Dermis blood vessel endothelial cell (primary cell): ENCODE measurements at places on chromosomes 5 and 9.

DNA sequence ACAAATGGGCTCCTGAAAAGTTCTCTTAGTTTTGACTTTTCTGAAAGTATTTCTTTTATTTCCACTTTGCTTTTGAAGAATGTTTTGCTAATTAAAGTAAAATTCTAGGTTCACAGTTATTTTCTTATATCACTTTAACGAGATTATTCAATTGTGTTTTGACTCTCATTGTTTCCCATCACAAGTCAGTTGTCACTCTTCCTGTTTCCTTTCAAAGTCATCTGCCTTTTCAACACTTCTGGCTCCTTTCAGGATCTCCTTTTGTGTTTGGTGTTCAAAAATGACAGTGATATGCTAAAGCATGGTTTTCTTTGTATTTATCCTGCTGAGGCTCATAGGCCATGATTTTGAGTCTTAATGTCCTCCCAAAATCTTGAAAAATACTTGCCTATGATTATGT is 235.4 kb upstream of the TAS2R1 start:
- no peak for DNase-seq

DNA sequence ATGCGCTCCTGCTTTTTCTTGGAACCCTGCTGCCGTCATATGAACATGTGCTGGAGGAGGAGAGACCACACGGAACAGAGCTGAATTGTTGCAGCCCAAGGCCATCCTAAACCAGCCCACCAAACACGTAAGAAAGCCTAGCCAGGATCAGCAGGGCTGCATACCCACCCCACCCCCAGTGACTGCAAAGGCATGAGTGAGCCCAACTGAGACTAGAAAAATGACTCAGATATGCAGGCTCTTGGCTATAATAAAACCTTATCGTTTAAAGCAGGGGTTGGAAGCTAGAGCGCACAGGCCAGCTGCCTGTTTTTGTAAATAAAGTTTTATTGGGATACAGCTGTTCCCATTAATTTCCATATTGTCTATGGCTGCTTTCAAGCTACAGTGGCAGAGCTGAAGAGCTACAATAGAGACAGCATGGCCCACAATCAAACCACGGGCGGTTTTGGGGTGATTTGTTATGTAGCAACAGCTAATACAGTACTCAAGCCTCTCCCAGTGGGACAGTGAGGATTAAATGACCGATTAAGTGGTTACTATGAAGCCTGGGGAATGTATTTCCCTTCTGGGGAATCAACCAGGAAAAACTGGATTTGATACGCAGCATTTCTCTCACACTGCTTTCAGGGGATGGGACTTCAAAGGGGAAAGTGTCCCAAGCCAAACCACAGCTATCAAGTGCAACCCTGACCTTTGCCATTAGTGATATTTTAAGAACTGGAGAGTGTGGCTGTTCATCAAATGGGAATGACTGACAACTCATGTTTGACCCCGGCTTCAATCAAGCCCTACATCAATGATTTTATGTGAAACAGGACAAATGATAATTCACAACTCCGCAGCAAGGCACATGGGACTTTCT is 6.3 kb downstream of the SHB start:
- DNase-seq = peak; percentile 44

DNA sequence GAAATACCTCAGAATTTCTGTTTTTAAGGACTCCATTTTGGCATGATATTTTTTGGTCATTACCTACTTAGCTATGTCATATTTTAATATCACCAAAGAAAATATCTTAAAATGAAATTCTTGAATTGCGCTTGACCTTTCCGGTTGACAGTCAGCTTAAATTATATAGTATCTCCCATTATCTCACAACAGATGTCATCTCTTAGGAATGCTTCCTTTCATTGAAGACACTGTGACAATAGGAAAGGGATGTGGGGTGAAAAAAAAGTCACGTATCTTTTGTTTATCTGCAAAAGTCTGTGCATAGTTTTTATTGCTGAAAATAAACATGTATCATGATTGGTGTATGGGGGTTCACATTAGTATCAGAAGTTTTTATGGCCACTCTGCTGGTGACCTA is 105.8 kb downstream of the INVS start:
- peak; percentile 30 for DNase-seq

GRCh38 chr5:4772591-4772990 is 367.5 kb upstream of the ADAMTS16 start:
- DNase-seq = no peak

DNA sequence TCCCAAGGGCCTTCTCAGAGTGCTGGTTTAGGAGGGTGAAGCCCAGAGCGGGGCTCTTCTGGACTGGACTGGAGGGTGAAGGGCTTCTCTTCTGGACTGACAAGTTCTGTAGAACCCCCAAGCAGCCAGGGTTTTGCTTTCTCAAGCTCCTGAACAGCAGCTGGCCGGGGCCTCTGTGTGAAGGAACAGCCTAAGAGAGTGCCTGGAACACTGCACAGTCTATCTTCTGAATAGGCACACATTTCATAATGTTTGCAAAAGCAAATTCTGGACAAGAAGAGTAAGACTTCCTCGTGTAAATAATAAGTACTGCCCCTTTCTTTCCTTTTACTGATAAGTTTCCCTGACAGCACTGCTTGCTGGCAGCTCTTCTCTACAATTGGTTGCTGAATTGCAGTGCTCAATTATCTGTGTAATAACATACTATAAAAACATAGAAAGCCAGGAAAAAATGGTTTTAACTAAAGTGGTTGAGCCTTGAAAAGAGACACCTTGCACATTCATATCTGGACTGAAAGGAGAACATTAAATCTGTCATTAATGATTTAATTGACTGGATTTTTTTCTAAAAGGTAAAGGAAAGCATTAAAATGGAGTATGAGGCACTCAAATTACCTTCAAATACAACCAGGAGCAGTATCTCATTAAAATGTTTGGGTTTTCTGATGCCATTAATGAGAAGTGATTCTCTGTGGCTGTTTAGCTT is 20.5 kb downstream of the MAST4 start:
- DNase-seq = no peak

- peak; percentile 78 for DNase-seq
These were observed 14.3 kb upstream of the JADE2 start for GRCh38 chr5:134510970-134511795.

DNA sequence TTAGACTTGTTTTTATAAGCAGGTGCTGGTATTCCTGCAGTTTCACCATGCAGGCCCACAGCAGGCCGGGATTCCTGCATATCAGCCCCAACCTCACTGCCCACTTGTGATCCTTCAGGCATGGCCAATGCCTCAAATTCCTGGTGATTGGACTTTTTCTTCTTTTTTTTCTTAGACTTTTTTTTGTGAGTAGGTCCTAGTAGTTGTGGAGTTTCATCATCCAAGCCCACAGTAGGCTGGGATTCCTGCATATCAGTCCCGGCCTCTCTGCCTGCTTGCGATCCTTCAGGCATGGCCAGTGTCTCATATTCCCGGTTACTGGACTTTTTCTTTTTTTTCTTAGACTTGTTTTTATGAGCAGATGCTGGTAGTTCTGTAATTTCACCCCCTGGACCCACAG is 4.8 kb downstream of the TTF1 start:
- DNase-seq = no peak

DNA sequence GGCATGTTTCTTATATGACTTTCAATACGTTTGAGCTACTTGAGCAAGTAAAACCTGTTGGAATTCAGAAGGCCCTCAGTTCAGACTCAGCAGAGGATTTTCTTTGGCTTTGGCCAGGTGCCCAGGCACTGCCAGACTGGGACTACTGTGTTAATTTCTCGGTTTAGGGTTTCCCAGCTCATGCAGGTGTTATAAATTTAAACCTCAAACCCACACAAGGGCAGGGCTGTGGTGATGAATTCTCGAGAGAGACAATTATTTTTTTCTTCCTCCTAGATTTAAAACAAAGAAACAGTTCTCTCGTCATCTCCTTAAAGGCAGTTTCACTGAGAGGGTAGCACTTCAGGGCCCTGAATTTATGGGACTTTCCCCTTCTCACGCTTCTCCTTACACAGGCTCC is 406.0 kb upstream of the PIK3R1 start:
- no peak for DNase-seq

- peak; percentile 74 for DNase-seq
These were observed 457 bp downstream of the UGCG start for GRCh38 chr9:111896942-111897600.

GRCh38 chr5:148820461-148821395 is 5.7 kb upstream of the ADRB2 start:
- DNase-seq = peak; percentile 75

GRCh38 chr5:33736510-33736909 is 155.3 kb downstream of the ADAMTS12 start:
- DNase-seq = no peak

DNA sequence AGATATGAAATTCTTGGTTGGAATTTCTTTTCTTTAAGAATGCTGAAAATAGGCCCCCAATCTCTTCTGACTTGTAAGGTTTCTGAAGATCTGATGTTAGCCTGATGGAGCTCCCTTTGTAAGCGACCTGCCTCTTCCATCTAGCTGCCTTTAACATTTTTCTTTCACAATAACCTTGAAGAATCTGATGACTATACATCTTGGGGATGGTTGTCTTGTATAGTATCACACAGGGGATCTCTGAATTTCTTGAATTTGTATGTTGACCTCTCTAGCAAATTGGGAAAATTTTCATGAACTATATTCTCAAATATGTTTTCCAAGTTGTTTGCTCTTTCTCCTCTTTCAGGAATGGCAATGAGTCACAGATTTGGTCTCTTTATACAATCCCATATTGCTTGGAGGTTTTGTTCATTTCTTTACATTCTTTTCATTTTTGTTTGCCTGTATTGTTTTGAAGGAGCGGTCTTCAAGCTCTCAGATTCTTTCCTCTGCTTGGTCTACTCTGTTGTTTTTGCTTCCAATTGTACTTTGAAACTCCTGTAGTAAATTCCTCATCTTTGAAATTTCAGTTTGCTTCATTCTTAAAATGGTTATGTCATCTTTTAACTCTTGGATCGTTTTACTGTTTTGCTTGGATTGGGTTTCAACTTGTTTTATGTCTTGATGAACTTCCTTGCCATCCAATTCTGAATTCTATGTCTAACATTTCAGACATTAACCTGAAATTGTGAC is 245.2 kb upstream of the TARS1 start:
- DNase-seq = no peak

DNA sequence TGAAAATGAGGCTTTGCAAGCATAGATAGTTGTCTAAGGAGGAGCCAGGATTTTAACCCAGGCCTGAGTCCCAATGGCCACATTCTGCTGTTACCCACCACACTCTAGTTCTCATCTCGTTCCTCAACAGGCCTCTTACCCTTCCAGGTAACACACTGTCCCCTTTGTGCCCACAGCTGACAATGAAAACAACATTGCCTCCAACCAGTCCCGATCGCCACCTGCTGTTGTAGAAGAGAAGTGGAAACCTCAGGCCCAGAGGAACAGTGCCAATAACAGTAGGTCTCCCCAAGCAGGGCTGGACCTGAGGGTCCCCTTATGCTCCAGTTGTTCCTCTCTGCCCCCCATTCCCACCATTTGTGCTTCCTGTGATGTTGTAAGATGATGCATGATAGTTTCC is 30.4 kb downstream of the AMBP start:
- peak; percentile 52 for DNase-seq

DNA sequence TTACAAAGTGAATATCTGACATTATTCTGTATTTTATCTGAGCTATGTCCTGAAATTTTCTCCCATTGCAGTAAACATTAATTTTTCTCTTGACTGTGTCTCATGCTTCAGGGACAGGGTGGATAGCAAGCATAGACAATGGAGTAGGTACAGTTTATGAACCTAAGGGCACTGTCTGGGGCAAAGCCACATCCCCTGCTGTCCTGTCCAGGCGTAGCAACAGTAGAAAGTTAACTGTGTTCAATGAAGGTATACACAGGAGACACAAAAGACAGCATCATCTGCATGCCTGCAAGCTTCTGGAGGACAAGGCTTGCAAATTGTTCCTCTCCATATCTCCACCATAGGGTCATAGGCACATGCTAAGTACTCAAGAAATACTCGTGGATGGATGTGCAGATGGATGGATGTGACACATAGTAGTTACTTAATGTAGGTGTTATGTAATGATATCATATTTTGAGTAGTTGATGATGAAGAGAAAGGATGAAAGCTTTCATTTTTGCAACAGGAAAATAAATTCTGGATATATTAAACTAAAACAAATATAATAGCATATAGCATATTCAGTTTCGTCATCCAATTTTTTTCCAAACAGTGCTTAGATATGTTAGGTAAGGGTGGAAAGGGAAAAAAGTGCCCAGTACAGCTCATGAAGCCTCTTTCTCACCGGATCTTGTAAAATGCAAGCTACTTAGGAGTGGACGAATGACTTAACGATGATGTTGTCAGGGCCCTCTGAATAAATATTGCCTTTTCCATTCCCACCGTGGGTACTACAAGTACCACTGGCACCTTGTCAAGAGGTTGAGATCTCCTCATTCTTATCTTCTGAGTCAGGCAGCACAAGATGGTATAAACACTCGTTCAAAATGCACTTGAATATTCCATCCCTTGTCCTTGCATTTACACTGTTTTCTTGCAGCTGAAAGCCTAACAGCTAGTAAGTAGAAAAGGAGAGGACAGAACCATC is 19.9 kb upstream of the ZSWIM6 start:
- DNase-seq = peak; percentile 89

DNA sequence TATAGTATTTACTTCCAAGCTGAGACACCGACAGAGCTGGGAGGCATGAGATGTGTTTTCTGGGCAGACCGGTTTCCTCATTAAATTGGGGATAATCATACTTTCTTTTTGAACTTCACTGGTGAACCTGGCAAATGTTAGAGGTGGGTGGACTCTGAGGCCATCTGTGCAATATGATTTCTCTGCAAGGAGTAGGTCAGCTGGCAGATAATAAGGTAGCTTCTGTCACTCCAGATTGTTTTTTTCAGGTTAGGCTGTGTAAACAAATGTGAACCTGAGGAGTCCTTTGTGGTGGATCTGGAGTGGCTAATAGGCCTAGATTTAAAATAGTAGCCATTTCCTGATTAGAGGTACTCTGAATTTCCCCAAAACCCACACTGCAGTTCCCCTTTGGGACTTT is 75.4 kb upstream of the S1PR3 start:
- DNase-seq = no peak

GRCh38 chr9:132590318-132591182 is 8.1 kb downstream of the BARHL1 start:
- DNase-seq = no peak

GRCh38 chr5:171700318-171700912 is 85.2 kb upstream of the SMIM23 start:
- no peak for DNase-seq

GRCh38 chr9:138052635-138053320 is 175.2 kb downstream of the CACNA1B start:
- no peak for DNase-seq

- no peak for DNase-seq
These were observed 52.8 kb downstream of the PRRT1B start for GRCh38 chr9:131598121-131598520.

GRCh38 chr9:76530458-76531110 is 71.6 kb downstream of the GCNT1 start:
- DNase-seq = no peak

DNA sequence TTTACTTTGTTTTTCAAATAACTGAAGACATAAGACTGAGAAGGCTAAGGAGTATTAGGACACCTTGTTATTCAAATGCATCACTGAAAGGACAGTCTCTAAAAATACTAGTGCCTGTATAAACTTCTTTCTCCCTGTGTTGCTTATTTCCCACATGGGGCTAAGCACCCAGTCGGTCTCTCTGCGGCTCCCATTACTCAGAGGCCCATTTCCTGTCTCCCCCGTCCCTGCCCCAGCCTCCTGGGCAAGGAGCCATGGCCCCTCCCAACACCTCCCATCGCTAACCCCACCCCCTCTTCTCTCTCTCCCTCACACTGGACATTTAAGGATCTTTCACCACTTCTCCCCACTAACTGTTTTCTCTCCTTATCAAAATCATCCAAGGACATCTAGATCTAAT is 81.9 kb downstream of the EBF1 start:
- DNase-seq = peak; percentile 72
